ENCODE measurements at places on chromosomes 7 and 10.

GRCh38 chr10:121303287-121303890 is 294.9 kb downstream of the FGFR2 start:
- no peak overlapping the region for H3K4me3 ChIP-seq
- no peak overlapping the region for H3K27ac ChIP-seq
- H3K27me3 ChIP-seq = no peaks in the 10 kb centered on the region
- ATAC-seq = no peak
- H3K36me3 ChIP-seq = no peaks in the 10 kb centered on the region

- peak; percentile 45 for ATAC-seq
- peak overlapping the region; percentile 46 for H3K27ac ChIP-seq
Observed at GRCh38 chr7:119392-120163, 72.8 kb upstream of the FAM20C start.

DNA sequence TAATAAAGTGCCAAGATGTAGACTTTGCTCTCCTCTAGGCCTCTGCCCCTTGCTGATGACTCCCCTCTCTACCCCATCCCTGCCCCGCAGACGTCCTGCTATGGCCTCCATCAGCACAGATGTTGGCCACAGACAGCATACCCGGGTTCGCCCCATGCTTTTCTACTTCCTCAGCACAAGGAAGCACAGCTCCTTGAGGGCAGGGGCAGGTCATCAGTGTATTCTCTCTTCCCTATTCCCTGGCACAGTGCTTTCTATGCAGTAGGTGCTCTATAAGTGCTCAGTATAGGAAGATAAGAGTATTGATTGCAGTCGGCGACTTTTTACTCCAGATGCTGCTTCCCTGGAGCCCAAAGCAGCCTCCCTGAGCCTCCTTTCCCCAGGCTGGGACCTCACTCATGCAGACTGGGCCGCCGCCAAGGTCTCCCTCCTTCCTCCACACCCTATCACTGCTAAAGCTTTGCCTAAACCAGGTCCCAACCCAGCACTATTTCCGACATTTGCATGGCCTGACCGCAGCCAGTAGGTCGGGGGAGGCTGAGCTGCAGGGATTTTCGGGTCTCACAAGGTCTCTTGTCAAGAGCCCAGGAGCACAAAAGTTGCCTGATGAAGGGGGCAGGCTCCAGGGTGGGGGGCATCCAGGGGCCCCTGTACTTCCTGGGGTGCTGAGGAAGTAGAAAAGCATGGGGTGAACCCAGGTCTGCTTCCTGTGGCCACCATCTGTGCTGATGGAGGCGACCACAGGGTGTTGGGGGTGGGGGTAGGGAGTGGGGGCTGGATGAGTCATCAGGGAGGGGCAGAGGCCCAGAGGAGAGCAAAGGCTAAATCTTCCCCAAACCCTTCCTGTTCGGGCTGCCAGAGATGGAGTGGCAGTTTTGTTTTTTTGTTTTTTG is 8.0 kb downstream of the CALHM3 start:
- H3K27me3 ChIP-seq = peaks cover 7% of the 10 kb centered on the region
- H3K4me3 ChIP-seq = no peak overlapping the region
- peak; percentile 75 for ATAC-seq
- H3K36me3 ChIP-seq = no peaks in the 10 kb centered on the region
- no peaks in the 10 kb centered on the region for H3K4me1 ChIP-seq

DNA sequence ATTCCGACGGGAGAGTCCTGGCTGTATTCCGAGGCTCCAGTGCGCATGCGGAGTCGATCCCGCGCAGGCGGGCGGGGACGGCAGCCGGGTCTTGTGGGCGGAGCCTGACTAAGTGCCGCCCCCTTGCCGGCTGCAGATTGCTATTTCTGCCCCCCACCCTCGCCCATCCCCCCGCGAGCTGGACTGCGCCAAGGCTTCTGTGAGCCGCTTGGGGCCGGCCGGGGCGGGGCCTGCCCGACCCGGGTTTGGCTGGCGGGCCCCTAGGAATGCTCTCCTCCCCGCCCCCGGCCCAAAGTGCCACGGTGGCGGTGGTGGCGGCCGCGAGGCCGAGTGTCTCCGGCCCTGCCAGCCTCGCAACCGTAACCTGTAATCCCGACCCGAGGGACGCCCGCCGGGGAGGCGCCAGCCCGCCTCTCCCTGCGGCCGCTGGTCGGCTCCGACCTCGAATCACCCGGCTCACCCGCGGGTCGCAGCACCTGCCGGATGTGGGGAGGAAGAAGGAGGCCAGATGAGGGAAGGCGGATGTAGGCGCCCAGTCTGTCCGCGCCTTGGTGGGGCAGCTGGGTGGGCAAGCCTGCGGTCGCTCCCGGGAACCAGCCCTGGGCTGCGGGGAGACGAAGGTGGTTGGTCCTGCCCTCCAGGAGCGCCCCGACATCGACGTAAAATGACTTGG is 702 bp upstream of the KAZALD1 start:
- ATAC-seq = peak; percentile 91
- peak overlapping the region; percentile 64 for H3K4me3 ChIP-seq
- H3K36me3 ChIP-seq = no peaks in the 10 kb centered on the region
- H3K27me3 ChIP-seq = peaks cover 42% of the 10 kb centered on the region

DNA sequence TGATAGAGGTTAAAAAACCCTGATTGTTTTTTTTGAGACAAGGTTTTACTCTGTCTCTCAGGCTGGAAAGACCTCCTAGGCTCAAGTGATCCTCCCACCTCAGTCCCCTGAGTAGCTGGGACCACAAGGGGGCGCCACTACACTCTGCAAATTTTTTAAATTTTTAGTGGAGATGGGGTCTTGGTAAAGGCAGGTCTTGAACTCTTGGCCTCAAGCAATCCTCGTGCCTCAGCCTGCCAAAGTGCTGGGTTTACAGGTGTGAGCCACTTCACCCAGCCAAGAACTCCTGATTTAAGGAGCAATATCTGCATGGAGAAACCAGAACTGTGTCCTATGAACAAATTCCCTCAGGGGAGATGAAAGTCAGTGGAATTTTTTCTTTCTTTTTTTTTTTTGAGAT is 7.3 kb upstream of the KLHDC10 start:
- no peak for ATAC-seq
- no peaks in the 10 kb centered on the region for H3K4me1 ChIP-seq
- H3K4me3 ChIP-seq = no peak overlapping the region
- no peaks in the 10 kb centered on the region for H3K36me3 ChIP-seq
- peaks cover 30% of the 10 kb centered on the region for H3K27me3 ChIP-seq

DNA sequence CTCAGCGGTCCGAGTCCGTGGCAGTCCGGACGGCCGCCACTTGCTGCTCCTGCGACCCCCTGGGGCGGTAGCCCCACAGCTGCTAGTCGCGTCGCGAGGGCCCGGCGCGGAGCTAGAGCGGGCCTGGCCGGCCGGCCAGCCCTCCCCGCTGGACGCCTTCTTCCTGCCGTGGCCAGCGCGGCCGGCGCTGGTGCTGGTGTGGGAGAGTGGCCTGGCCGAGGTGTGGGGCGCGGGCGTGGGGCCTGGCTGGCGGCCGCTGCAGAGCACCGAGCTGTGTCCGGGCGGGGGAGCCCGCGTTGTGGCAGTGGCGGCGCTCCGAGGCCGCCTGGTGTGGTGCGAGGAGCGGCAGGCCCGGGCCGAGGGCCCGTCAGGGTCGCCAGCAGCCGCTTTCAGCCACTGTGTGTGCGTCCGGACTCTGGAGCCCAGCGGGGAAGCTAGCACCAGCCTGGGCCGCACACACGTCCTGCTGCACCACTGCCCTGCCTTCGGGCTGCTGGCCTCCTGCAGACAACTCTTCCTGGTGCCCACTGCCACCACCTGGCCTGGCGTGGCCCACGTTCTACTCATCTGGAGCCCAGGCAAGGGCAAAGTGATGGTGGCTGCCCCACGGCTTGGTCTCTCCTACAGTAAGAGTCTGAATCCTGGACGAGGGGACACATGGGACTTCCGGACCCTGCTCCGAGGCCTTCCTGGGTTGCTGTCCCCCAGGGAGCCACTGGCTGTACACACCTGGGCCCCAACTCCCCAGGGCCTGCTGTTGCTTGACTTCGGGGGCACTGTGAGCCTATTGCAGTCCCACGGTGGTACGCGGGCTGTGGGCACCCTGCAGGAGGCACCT is 631 bp downstream of the HPS6 start:
- H3K36me3 ChIP-seq = peaks cover 31% of the 10 kb centered on the region
- ATAC-seq = peak; percentile 39
- H3K4me3 ChIP-seq = peak overlapping the region; percentile 99
- peak overlapping the region; percentile 68 for H3K27ac ChIP-seq
- H3K27me3 ChIP-seq = no peaks in the 10 kb centered on the region

DNA sequence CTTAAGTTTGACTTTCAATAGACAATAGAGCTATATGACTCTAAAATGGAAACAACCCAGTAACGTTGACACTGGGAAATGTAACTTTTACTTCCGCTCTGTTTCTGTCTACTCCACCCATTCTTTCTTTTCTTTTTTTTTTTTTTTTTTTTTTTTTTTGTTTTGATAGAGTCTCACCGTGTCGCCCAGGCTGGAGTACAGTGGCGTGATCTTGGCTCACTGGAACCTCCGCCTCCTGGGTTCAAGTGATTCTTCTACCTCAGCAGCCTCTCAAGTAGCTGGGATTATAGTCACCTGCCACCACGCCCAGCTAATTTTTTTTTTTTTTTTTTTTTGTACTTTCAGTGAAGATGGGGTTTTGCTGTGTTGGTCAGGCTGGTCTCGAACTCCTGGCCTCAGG is 13.9 kb downstream of the PRSS2 start:
- no peak overlapping the region for H3K4me3 ChIP-seq
- ATAC-seq = no peak
- no peaks in the 10 kb centered on the region for H3K4me1 ChIP-seq
- no peaks in the 10 kb centered on the region for H3K36me3 ChIP-seq
- H3K27ac ChIP-seq = no peak overlapping the region

DNA sequence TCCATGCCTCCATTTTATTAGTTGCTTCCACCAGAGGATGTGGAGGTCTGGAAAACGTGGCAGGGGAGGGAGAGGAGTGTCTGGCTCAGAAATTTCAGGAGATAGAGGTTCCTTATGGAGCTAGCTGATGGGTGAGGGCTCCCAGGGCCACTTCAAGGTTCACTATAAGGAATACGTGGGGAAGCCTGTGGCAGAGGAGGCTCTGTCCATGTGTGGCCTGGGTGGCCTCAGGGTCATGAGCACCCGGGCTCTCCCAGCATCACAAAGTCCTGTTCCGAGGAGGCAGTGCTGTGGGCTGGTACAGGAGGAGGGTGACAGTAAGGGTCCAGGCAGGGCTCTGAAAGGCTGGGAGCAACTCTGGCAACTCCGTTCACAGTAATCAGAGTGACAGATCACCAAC is 24.6 kb downstream of the ARHGAP22 start:
- no peaks in the 10 kb centered on the region for H3K4me1 ChIP-seq
- peaks cover 7% of the 10 kb centered on the region for H3K27me3 ChIP-seq
- no peak for ATAC-seq
- no peak overlapping the region for H3K4me3 ChIP-seq

DNA sequence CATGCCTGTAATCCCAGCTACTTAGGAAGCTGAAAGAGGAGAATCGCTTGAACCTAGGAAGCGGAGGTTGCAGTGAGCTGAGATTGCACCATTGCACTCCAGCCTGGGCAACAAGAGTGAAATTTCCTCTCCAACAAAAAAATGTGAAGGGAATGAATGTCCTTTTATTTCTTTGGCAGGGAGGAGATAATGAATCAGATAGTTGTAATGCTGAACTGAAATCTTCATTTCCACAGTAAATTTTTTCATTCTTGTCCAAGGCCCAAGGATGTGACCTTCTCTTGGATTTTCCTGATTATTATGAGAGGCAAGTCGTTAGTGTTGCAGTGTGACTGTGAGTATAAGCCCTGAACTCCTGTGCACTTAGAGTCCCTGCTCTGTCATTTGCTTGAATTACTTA is 13.6 kb downstream of the STAMBPL1 start:
- no peak overlapping the region for H3K27ac ChIP-seq
- peaks cover 3% of the 10 kb centered on the region for H3K4me1 ChIP-seq
- H3K36me3 ChIP-seq = no peaks in the 10 kb centered on the region
- no peaks in the 10 kb centered on the region for H3K27me3 ChIP-seq
- ATAC-seq = peak; percentile 73

GRCh38 chr7:127791446-127792189 is 139.6 kb downstream of the SND1 start:
- ATAC-seq = no peak
- H3K4me1 ChIP-seq = peaks cover 18% of the 10 kb centered on the region
- H3K27ac ChIP-seq = no peak overlapping the region
- no peaks in the 10 kb centered on the region for H3K27me3 ChIP-seq
- no peaks in the 10 kb centered on the region for H3K36me3 ChIP-seq
- no peak overlapping the region for H3K4me3 ChIP-seq

GRCh38 chr7:158449942-158450341 is 137.7 kb downstream of the PTPRN2 start:
- ATAC-seq = no peak
- H3K4me1 ChIP-seq = no peaks in the 10 kb centered on the region
- no peaks in the 10 kb centered on the region for H3K36me3 ChIP-seq

GRCh38 chr10:29725133-29725720 is 90.5 kb upstream of the SVIL start:
- peak overlapping the region; percentile 2 for H3K4me3 ChIP-seq
- no peak for ATAC-seq
- no peaks in the 10 kb centered on the region for H3K27me3 ChIP-seq
- H3K27ac ChIP-seq = peak overlapping the region; percentile 68

GRCh38 chr7:54643064-54643463 is 100.9 kb downstream of the VSTM2A start:
- no peak overlapping the region for H3K4me3 ChIP-seq
- no peak overlapping the region for H3K27ac ChIP-seq
- no peaks in the 10 kb centered on the region for H3K36me3 ChIP-seq
- peaks cover 4% of the 10 kb centered on the region for H3K27me3 ChIP-seq
- H3K4me1 ChIP-seq = no peaks in the 10 kb centered on the region

DNA sequence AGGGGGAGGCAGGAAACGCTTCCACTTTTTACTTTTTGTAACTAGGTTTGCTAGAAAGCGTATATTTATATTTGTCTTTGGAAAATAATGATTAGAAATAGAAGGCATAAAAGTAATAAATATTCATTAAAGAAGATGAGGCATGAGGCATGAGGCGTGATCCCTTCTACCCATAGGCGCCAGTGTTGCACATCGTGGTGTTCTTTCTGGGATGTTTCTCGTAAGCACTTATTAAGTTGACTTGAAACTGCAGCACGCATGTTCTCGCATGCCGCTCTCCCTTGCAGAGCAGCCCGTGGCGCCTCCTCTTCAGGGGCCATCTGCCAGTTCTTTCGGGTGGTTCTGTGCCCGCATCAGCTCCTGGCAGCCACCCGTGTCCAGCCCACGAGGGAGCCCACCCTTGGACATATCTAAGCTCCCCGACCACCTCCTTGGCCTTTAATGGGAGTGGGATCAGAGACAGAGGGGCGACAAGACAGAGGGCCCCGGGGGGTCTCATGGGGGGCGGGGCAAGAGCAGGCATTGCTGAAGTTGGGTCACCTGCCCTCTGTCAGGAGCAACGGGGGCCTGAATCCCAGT is 28.5 kb upstream of the CSGALNACT2 start:
- no peak overlapping the region for H3K27ac ChIP-seq
- no peaks in the 10 kb centered on the region for H3K36me3 ChIP-seq
- H3K4me3 ChIP-seq = no peak overlapping the region
- H3K27me3 ChIP-seq = peaks cover 4% of the 10 kb centered on the region
- H3K4me1 ChIP-seq = peaks cover 4% of the 10 kb centered on the region
- ATAC-seq = no peak

- H3K27me3 ChIP-seq = peaks cover 3% of the 10 kb centered on the region
- no peak overlapping the region for H3K27ac ChIP-seq
- ATAC-seq = no peak
- H3K4me3 ChIP-seq = peak overlapping the region; percentile 43
Observed at GRCh38 chr7:39855325-39855674, 94.8 kb upstream of the CDK13 start.

All from gastroesophageal sphincter (tissue), 4 donors.